Fibroblast of pulmonary artery (primary cell): ENCODE measurements at places on chromosomes 12 and 14.
A peak's percentile ranks its signal among the peaks of the same experiment; 100 is the strongest.

DNA sequence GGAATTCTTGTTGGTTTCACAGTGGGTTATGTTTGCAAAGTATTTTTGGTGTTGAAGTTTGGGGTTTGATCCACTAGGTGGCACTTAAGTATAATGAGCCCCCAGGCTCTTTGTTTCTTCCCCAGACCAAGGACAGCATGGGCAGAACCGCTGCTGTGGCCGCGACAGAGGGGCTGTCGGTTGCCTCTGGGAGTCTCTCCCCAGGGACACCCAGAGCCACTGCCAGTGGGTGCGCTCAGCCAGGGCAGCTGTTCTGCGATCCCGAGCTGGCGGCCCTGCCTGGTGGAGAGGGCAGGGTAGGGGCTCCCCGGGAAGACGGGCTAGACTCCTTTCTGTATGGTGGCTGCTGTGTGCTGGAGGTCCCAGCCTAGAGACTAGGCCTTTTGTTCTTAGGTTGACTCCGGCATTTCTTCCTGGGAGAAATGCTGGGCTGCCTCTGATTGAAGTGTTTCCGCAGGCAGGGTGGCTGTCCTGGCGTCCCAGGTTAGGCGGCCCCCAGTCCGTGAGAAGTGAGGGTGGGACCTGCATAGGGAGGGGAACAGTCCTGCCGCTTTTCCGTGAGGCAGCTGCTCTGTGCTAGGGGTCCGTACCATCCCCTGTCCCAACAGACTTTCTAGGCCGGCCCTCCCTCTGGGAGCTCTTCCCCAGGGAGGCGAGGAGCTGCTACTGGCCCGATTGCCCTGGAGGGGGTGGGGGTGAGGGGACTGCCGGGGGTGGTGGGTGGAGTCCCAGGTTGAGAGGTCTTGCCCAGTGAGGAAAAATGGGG, 253.1 kb upstream of the PELI2 start:
- DNase-seq: no peak

- DNase-seq: peak; percentile 85
Observed at GRCh38 chr14:72608391-72609204, 285.3 kb downstream of the DPF3 start.

- no peak for DNase-seq
Observed at GRCh38 chr14:51513933-51514332, 137.8 kb upstream of the FRMD6 start.

DNA sequence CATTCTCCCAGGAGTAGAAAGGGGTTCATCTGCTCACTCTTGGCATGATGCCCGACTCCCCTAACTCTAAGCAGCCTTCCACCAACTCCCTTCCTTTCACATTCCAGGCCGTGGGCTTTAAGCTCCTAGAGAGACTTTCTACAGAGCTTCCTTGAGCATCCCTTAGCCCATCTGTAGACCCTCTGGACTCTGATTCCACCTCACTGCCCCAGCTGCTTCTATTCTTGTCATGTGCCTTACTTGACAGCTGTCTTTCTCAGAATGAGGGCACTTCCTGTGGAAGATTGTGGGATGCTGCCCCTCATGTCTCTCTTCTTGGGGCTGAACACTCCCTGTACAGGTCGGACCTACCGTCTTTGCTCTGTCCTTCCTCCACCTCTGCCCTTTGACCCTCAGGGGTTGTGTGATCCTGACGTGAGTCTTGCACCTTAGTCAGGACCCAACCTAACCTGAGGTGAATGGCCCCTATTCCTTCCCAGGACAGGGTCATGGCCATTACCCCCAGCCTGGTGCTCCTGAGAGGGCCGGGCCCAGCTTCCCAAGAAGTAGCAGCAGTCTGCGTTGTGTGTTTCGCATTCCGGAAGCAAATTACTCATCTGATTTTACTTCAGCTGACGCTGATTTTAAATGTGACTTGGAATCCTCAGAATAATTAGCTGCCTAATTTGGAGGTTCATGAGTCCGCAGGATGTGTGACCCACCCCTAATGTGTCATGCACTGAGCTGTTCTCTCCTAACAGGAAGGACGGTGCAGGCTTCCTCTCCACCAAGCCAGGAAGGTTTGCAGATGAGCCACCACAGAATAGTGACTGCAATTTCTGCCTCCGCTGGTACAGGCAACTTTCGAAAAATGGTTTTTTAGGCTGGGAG, 2.7 kb upstream of the GALNT6 start:
- DNase-seq: peak; percentile 86

- DNase-seq: no peak
Observed at GRCh38 chr12:75271576-75271975, 58.5 kb downstream of the CAPS2 start.

GRCh38 chr12:5689773-5690172, 255.3 kb downstream of the ANO2 start:
- no peak for DNase-seq

GRCh38 chr14:62694075-62694474, 351.2 kb downstream of the KCNH5 start:
- peak; percentile 97 for DNase-seq

DNA sequence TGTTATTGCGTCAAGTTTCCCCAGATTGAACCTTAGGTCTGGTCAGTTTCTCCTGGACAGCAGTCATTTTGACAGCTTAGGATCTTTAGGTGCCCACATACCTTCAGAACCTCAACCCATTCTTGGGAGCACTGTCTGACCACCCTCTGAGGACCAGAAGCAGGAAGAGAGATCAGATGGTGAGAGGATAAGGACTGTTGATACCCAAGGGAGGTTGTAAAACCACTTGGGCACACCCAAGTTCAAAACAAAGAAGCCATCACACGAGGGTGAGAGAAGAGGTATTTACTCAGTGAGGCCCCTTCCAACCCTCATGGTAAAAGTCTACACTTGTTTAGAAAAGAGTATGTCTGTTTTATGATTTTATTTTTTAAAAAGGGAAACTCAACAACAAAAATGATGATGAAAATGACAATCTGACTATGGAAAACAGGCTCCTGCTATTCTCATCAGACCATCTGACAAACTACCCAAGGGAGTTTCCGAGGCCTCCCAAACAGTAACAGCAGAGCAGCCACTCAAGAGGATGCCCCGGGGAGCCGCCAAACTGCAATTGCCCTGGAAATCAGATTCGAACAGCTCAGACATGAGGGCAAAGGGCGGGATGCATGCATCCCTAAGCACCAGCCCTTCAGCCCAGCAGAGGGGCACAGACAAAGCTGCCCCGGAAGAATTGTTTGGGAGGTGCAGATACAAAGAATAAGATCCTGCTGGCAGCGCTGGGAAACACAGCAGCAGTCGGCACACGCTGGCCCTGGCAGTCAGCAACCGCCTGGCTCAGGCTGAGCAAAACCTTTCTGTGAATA, 162.6 kb upstream of the PLEKHG7 start:
- no peak for DNase-seq

- no peak for DNase-seq
Observed at GRCh38 chr12:981961-982360, 9.1 kb upstream of the ERC1 start.

DNA sequence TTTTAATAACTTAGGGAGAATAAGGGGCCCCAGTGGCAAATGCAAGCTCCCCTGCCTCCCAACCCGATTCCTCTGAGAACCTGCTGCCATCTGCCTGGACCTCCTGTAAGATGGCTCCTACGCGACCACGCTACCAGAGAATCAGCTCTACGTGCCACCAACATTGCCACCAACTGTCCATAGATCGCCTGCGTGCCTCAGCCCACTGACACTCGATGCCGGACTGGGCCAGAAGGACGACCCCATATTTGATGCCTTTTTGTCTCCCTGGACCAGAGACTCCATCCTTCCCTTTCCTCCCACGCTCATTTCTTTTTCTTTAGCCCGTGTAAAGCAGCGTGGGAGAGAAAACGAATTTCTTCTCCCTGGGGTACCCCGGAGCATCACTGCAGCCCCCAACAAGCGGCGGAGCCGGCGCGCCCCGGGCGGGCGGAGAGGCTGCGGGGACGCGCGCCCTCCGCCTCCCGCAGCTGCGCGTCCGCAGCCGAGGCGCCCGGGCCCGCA, 565 bp upstream of the KLHL42 start:
- peak; percentile 10 for DNase-seq

DNA sequence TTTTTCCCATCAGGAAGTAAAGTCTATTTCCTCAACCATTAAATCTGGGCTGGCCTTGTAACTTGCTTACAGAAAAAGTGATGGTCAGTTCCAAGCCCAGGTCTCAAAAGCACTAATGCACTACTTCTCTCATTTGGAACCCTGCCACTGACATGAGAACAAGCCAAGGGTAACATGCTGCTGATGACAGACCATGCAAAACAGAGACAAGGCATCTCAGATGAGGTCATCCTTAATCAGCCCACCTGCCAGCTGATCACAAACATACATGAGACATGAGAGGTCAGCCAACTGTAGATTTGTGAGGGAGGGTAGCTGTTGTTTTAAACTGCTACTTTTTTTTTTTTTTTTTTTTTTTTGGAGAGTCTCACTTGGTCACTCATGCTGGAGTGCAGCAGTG, 16.2 kb downstream of the TWF1 start:
- peak; percentile 27 for DNase-seq

DNA sequence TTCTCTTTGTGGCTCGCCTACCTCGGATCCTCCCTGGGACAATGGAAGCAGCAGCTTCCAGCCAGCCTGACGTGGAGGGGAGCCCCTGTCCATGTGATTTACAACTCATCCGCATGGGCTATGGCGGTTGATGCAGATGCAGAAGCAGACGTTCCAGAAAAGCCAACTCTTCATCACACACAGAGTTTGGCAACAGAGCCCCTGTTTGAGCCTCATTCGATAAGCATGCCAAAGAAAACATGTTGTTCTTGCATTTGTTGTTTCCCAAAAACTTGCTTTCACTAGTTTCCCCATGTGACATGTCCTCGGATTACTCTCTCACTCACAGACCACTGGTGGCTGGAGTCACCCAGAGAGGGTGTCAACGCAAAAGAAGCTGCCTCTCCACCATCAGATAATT, 16.4 kb upstream of the TC2N start:
- peak; percentile 73 for DNase-seq

GRCh38 chr12:98417266-98417665, 98.1 kb upstream of the TMPO start:
- peak; percentile 42 for DNase-seq

DNA sequence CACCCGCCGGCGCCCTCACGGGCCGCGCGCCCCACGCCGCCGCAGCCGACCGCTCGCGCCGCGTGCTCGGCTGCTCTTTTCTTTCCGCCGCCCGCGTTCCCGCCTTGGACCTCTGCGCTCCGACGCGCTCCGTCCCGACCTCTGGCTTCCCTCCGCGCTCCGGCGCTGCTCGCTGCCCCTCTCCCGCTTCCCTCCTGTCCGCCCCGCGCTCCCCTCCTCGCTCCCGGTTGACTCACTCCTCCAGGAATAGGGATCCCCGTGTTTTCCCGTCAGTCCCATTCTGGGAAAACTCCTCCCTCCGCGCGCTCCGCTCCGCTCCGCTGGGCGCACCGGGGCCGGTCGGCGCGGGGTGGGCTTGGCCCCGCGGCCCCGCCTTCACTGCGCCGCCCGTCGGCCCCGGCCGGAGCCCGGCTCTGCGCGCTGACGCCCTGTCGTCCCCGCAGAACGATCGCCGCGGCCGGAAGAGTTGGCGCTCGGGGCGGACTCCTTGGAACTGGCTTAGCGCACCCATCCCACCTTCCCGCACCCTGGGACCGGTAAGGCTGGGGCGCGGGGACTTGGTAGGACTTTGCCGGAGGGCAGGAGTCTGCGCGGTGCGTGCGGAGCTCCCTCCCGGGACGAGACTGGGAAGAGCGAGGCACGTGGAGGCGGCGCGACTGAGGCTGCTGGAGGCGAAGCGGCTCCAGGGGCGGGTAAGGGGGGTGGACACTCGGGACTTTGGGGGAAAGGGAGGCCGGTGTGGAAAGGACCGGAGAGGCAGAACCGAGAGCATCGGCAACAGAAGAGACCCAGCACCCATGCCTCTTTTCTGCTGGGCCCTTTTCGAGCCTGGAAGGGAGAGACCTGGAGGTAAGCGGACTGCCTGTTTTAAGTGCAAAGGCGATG, 550 bp downstream of the TEAD4 start:
- peak; percentile 63 for DNase-seq

GRCh38 chr12:62776997-62777396, 158.0 kb downstream of the PPM1H start:
- no peak for DNase-seq

GRCh38 chr12:40534828-40535227, 157.4 kb upstream of the CNTN1 start:
- DNase-seq: no peak
